ENCODE measurements at places on chromosomes 1 and 21. TPM values are rescaled to one million over a fixed set of nuclear protein-coding genes. Genes with fewer than 3 reads are reported as not detected.

Gene AMY1B
- total RNA-seq, result not detected

GRCh38 chr1:11286735-11287410 is 13.9 kb downstream of the UBIAD1 start:
- DNase-seq, result no peak

Gene KCNT2
- 0.85 TPM for total RNA-seq

GRCh38 chr1:244329591-244330317 is 122.0 kb downstream of the ADSS2 start:
- DNase-seq, result no peak

Gene ATP1A2
- 342 TPM for total RNA-seq

Gene LRRC41
- total RNA-seq, result 44.2 TPM

- DNase-seq, result peak; percentile 62
Measured at GRCh38 chr21:34887725-34888568, 161.2 kb downstream of the RUNX1 start.

Gene EDARADD
- total RNA-seq, result 0.57 TPM

GRCh38 chr1:34670982-34671381 is 83.9 kb upstream of the GJB5 start:
- DNase-seq, result no peak

- no peak for DNase-seq
Measured at GRCh38 chr21:43015906-43016540, 41.7 kb downstream of the PKNOX1 start.

Gene DDAH1
- total RNA-seq, result 28.6 TPM

Data from heart right ventricle (tissue), 16 donors.